ENCODE measurements at places on chromosomes 3 and 15.

DNA sequence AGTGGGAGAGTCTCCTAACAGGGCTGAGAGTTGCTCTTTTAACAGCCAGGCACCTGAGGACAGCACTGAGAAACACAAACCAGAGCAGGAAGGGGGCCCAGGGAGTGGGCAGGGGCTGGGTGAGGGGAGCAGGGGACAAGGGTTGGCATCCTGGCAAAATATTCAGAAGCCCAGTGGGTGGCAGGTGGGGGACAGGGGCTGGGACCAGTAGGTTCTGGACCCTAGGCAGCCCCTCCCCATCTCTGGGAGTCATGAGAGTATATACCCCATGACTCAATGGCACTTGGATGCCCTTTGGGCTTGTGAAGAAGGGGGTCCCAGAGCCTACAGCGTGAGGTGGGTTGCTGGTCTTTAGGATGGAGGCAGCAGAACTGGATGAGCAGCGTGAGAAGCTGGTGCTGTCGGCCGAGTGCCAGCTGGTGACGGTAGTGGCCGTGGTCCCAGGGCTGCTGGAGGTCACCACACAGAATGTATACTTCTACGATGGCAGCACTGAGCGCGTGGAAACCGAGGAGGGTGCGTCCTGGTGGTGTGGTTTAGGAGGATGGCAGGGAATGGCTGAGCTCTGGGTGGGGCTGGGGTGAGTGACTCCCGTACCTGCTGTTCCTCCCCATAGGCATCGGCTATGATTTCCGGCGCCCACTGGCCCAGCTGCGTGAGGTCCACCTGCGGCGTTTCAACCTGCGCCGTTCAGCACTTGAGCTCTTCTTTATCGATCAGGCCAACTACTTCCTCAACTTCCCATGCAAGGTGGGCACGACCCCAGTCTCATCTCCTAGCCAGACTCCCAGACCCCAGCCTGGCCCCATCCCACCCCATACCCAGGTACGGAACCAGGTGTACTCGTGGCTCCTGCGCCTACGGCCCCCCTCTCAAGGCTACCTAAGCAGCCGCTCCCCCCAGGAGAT, 24.2 kb downstream of the NBEAL2 start:
- DNase-seq = no peak

GRCh38 chr3:31341130-31341529, 191.6 kb upstream of the STT3B start:
- no peak for DNase-seq

- no peak for DNase-seq
Measured at GRCh38 chr3:139537795-139538621, 1.5 kb downstream of the RBP1 start.

DNA sequence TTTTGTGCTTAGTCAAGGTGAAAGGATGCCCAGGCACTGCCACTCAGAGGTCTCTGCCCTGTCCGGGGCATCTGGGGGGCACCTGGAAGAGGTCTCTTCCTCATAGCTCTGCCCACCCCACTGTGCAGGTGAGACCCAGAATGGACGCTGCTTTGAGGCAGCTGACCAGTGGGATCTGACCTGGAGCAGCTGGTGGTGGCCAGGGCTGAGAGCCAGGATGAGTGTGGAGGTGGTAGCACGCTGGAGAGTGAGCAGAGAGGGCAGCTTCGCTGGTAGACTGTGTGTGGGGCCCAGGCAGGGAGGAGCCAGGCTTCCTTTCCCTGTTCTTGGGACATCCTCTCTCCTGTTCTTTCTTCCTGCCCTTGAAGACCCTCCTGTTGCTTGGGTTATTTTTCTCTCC, 32.2 kb upstream of the PLA2G4E start:
- DNase-seq = no peak

DNA sequence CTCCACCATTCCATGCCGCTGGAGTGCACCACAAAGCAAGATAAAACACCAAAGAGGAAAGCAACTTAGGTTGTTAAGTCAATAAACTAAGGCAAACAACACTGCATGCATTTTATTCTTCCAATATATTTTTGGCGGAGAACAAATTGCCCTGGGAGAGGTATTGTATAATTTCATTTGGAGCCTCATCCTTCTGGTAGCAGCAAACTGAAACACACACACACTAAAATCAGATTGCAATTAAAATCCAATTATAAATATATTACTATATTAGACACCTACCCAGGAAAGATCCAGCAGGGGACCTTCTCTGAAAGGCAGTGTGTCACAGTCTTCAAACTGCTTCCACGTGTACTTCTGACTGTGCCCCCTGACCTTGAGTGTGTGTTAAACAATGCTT, 102.3 kb downstream of the RORA start:
- DNase-seq = no peak

DNA sequence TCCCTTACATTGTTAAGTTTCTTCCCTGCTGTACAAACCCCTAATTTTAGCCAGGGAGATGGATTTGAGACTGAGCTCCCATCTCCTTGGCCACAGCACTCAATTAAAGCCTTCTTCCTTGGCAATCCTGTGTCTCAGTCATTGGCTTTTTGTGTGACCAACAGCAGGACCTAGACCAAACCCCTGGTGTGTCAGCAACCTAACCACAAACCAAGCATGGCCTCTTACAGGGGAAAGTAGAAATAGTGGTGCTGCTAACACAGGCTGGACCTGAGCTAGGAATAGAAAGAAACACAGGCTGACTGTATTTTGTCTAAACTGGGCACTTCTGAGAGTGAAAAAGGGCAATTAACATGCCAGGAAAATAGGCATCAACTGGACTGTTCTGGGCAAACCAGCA, 37.9 kb downstream of the PPCDC start:
- no peak for DNase-seq

GRCh38 chr3:177960014-177960413, 576.2 kb upstream of the KCNMB2 start:
- DNase-seq = no peak

- no peak for DNase-seq
Measured at GRCh38 chr15:77629070-77630030, 3.4 kb downstream of the LINGO1 start.

GRCh38 chr3:36763850-36764703, at the start of gene DCLK3:
Gene DCLK3 (minus strand): TSS chr3:36764553. CDS start chr3:36764263, 290 bp downstream.
- no peak for DNase-seq

- DNase-seq = peak; percentile 25
Measured at GRCh38 chr15:40098489-40099261, 10.0 kb downstream of the BMF start.

GRCh38 chr3:144055604-144056003, 84.0 kb downstream of the DIPK2A start:
- no peak for DNase-seq

GRCh38 chr3:117669774-117670173, 960.2 kb downstream of the TUSC7 start:
- DNase-seq = no peak

- DNase-seq = no peak
Measured at GRCh38 chr15:48858401-48858800, 19.5 kb upstream of the EID1 start.

GRCh38 chr3:72974956-72975355, 21.7 kb upstream of the PPP4R2 start:
- no peak for DNase-seq

DNA sequence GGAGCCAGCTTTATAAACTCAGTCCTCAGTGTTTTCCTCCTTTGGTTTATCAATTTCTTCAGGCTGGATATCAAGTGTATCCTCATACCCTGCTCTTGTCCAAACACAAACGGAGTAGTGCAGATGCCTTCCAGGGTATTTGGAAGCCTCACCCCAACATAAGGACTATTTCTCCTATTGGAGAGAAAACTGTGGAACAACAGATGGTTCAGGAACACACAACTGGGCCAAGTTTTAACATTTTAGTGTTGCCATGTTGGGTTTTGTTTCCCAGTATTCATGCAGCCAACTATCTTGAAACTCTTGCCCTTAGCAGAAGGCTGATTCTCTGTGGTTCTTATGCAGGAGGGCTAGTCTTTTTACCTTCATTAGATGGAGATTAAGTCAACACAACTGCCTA, 398.1 kb downstream of the GABRB3 start:
- DNase-seq = no peak

DNA sequence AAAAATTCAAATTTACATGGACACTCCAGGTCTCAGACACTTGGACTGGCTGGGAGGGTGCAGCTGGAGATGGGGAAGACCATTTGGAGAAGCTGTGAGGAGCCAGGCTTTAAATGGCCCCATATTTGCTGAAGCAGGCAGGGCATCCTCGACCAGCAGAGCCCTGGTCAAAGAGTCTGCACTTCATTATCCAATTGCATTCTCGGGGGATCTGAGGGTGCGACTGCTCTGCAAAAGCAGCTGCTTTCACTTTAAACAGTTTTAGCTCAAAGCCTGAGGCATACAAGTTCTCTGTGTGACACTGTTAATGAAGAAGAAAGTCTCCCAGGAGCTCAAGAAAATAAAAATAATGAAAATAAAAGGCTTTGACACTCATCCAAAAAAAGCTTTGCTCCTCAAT, 98.0 kb upstream of the SLC25A36 start:
- DNase-seq = no peak

- DNase-seq = no peak
Measured at GRCh38 chr3:71117572-71118247, 465.8 kb downstream of the FOXP1 start.

GRCh38 chr3:73052857-73053256, 8.6 kb upstream of the EBLN2 start:
- DNase-seq = no peak

GRCh38 chr15:60634815-60635214, 155.9 kb upstream of the ICE2 start:
- no peak for DNase-seq

- no peak for DNase-seq
Measured at GRCh38 chr3:106877627-106878026, 499.6 kb upstream of the CCDC54 start.

GRCh38 chr3:27147215-27147614, 222.0 kb downstream of the NEK10 start:
- no peak for DNase-seq

DNA sequence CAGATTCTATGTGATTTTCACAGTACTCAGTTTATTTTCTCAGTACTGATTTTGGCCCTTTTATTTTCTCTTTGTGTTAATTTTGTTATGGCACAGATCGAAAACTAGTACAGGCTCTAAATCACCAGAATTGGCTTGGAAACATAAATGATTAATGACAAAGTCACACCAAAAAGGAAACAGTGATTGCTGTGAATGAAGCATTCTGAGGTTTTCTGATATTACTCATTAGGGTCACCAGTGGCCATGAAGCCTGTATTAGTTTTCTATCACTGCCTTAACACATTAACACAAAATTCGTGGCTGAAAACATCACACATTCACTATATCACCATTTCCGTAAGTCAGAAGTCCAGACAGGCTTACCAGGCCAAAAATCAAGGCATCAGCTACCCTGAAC, 343.0 kb upstream of the THRB start:
- no peak for DNase-seq

GRCh38 chr3:64008017-64008416, 15.3 kb downstream of the PSMD6 start:
- DNase-seq = no peak
